Suppressor macrophage treated with lipopolysaccharide for 4 hours (primary cell): ENCODE measurements at places on chromosomes 5 and 9.

DNA sequence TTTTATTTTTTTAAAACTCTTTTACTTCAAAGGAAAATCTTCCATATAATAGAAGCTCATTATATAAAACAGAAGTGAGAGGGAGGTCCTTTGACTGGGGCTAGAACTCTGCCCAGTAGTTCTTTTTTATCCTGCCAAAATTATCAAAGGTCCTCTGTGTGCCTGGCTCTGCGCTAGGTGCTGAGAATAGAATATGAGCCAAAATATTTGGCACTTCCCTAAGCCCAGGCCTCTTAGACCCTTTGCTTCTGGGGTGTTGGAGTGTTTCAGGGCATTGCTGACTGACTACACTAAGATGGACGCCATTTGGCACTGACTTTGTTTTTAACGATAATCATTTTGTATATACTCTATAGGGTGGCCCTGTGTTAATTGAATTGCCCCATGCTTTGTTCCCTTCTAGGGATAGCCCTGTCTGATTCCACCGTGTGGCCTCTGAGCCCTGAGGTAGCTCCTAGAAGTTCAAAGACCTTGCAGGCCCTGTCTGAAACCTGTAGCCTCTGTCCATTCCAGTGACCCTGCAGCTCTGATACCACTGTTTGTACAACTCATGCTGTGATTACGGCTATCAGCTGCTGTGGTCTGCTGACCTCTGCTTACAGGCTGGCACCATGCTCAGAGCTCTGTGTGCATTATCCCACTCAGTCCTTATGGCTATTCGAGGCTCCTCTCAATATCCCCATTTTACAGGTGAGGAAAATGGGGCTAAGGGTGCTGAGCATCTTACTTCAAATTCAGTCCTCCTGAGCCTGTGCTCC is 84.3 kb upstream of the SHB start:
- DNase-seq: no peak

DNA sequence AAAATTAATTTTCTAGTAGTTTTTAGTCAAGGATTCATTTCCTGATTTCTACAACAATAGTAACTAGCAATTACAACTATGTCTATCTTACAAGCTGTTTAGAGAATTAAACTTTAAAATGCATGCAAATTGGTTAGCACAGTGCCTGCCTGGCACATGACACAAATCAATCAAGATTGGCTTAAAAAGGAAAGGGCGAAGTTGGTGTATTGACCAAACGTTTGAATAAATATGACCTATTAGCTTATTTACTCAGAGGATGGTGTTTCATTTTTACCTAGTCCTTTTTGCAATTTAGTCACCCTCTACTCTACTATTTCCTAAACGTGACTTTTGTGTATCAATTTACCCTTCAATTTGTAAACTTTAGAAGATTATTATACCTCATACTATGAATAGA is 83.5 kb downstream of the GDA start:
- DNase-seq: no peak

DNA sequence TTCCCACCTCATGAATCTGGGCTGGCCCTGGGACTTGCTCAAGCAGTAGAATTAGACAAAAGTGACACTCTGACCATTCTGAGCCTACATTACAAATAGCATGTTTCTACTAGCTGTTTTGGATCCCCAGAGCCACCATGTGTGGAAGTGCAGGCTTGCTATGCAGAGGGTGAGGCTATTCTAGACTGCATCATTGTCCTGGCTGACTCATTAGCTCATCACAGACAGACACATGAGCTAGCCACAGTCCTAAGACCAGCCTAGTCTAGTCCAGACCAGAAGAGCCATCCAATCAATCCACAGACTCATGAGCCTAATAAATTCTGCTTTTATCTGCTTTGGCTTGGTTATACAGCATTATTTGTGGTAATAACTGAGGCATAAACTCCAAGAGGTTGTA is 351.9 kb downstream of the PRELID2 start:
- DNase-seq: no peak

DNA sequence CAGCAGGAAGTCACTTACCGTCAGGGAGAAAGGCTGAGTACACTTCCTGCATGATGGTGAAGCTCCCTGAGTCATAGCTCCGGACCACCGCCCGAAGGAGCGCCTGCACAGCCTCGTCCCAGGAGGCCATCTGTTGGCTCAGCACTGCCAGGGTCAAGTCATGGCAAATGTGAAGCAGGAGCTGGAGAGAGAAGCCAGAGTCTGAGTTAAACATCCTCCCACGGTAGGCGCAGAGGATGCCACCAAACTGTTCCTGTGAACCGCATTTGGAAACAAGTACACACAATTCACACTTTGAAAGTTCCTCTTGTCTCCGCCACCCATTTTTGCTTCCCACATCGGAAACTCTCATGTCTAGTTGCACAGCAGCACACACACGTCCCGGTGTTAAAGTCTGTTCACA is 33.9 kb downstream of the CNOT8 start:
- DNase-seq: no peak

GRCh38 chr5:2761921-2762488 is 10.5 kb upstream of the IRX2 start:
- no peak for DNase-seq

- peak; percentile 100 for DNase-seq
These were observed at the start of the genes BAG1 and CHMP5 for GRCh38 chr9:33264473-33265177. Gene BAG1 (minus strand): TSS chr9:33264708. Gene CHMP5 (plus strand): TSS chr9:33265049. CDS start chr9:33265079, 30 bp downstream.

GRCh38 chr5:142644127-142644526 is 41.8 kb downstream of the FGF1 start:
- no peak for DNase-seq

- DNase-seq: no peak
These were observed 119.8 kb downstream of the SSBP2 start for GRCh38 chr5:81631124-81631523.

DNA sequence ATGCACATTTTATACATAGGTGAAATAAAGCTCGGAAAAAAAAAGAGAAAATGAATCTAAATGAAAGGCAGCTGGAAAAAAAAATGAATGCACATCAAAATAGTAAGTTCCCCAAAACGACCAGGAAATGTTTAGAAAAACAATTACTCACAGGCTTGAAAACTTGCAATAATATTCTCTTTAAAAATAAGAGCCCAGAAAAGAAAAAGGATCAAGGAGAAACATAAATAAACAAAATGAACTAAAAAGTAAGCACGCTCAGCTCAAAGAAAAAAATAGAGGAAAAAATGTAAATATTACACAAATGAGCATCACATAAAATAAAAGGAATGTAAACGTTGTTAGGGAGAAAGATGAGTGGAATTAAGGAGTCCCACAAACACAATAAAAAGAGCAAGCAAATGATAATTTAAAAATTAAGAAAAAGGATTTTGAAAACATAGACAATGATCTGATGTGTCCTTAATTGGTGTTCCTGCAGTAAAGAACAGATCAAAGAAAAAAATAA is 54.2 kb downstream of the SLC27A6 start:
- DNase-seq: no peak

GRCh38 chr9:111190347-111190746 is 139.7 kb downstream of the OR2K2 start:
- no peak for DNase-seq

DNA sequence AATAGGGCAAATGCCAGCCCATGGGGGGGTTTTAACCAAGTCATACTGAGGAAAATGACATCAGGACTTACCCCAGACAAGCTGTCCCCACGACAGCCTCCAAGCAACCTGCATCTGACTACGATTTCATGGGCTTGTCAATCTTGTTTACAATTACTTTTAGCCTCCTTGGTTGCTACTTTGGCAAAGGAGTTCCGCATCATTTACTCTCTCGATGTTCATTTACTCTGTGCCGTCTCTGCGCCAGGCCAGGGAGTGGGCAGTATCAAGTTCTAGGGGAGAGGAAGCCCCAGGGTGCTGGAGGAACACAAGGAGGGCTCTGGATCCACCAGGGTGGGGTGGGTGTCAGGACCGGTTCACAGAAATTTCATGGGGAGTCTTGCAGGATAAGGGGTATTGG is 23.9 kb downstream of the PTPN3 start:
- DNase-seq: no peak

- no peak for DNase-seq
These were observed 102.4 kb downstream of the SMIM23 start for GRCh38 chr5:171888051-171888481.

DNA sequence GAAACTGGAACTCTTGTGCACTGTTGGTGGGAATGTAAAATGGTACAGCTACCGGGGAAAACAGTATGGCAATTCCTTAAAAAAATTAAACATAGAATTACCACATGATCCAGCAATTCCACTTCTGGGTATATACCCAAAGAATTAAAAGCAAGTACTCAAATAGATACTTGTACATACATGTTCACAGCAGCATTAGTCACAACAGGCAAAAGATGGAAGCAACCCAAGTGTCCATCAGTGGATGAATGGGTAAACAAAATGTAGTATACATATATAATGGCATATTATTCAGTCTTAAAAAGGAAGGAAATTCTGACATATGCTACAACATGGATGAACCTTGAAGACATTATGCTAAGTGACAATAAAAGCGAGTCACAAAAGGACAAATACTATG is 7.4 kb upstream of the SLC22A5 start:
- no peak for DNase-seq

DNA sequence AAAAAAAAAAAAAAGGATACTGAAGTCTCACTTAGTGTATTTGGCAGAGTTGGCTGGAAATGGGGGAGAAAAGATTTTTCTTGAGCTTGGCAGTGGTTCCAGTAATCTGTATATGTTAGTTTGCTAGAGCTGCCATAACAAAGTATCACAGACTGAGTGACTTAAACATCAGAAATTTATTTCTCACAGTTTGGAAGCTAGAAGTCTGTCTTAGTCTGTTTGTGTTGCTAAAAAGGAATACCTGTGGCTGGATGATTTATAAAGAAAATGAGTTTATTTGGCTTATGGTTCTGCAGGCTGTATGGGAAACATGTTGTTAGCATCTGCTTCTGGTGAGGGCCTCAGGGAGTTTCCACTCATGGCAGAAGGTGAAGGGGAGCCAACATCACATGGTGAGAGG is 89.6 kb upstream of the CEP78 start:
- DNase-seq: no peak

GRCh38 chr5:93607367-93608258 is 24.6 kb downstream of the NR2F1 start:
- DNase-seq: peak; percentile 53

DNA sequence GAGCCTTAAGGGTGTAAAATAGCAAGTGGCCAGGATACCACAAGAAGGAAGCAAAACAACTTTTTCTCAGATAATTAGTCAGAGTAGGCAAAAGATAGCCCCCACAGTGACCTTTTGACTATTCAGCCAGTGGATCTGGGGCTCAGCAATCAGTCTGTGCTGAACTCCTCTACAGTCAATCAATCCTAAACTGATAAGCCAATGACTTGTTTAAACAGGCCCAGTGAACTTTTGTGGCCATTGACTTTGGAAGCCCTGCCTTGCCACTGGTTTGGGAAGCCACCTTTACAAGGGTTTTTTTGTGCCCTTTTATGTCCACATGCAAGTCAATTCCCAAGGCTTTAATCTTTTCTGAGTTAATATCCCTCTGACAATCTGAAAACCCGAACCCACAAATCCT is 1565.0 kb upstream of the WWC1 start:
- no peak for DNase-seq

- DNase-seq: no peak
These were observed 320.9 kb downstream of the NTRK2 start for GRCh38 chr9:84990416-84990815.

- peak; percentile 67 for DNase-seq
These were observed 25.8 kb upstream of the CD180 start for GRCh38 chr5:67222243-67223025.

GRCh38 chr5:120361941-120362340 is 102.2 kb upstream of the PRR16 start:
- no peak for DNase-seq

GRCh38 chr5:135937245-135937911 is 17.4 kb downstream of the LECT2 start:
- DNase-seq: no peak

DNA sequence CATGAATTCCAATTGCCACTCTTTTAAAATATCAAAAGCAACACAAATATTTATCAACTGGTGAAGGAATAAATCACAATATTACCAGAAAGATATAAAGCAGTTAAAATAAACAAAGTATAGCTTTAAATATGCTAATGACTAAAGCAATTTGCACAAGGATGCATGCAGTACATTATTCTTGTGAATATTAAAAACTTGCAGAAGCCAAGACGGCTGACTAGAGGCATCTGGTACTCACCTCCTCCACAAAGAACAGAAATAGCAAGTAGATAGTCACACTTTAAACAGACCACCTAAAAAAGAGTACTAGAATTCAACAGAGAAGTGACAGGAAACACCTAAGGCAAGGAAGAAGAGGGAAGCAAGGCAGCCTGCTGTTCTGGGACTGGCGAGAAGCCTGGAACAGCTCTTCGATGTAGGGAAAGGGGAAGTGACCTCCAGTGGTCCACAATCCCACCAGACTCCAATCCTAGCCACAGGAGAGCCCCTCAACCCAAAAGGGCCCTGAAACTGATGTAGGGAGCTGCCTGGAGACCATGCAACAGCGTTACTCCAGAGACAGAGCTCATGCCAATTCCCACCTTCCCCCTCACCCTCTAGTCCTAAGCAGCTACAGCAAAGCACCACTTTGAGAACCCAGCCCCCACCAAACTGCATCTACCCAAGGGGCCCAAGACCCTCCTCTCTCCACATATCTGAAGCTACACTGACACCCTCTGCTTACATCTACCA is 86.3 kb downstream of the LPAR1 start:
- DNase-seq: no peak

DNA sequence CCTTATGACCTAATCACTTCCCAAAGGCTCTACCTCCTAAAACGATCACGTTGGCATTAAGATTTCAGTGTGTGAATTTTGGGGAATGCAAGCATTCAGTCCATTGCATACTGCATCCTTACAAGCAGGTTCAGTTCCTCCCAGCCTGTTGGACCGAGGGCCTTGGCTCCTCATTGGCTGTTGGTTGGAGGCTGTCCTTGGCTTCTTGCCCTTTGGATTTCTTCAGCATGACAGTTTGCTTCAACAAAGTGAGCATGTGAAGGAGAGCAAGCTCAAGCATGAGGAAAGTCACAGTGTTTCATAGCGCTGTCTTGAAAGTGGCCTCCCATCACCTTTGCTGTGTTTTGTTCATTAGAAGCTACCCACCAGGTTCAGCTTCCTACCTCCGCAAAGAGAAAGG is 109.5 kb downstream of the GADD45G start:
- peak; percentile 57 for DNase-seq

- no peak for DNase-seq
These were observed 151.8 kb upstream of the GDNF start for GRCh38 chr5:37991301-37992299.
